Cardiac septum (tissue), 1 donor: ENCODE measurements at places on chromosomes 3 and 15.

DNA sequence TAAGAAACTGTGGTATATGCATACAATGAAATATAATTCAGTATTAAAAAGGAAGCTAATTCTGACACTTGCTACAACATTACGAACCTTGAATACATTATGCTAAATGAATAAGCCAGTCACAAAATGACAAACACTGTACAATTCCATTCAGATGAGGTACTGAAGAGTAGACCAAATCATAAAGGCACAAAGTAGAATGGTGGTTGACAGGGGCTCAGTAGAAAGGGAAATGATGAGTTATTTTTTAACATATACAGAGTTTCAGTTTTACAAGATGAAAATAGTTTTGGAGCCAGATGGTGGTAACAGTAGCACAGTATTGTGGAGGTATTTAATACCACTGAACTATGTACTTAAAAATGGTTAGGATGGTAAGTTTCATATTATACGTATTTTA is 254.6 kb upstream of the RBMS3 start:
- DNase-seq = no peak

DNA sequence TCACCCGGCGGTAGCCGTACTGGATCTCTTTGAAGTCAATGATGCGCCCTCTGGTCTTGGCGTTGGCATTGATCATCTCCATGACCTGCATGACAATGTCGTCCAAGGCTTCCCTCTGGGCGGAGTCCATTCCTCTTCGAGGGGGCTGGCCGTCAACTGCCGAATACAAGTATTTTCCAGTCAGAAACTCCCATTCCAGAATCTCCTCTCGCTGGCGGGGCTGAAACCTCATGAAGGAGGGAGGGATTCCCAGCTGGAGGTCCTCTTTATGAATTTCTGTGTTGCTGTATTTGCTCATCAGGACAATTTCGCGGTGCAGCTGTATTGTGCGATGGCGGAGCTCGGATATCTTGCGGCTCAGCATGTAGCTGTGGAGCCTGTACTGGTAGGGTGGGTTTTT is 73.4 kb downstream of the CHSY1 start:
- DNase-seq = no peak

DNA sequence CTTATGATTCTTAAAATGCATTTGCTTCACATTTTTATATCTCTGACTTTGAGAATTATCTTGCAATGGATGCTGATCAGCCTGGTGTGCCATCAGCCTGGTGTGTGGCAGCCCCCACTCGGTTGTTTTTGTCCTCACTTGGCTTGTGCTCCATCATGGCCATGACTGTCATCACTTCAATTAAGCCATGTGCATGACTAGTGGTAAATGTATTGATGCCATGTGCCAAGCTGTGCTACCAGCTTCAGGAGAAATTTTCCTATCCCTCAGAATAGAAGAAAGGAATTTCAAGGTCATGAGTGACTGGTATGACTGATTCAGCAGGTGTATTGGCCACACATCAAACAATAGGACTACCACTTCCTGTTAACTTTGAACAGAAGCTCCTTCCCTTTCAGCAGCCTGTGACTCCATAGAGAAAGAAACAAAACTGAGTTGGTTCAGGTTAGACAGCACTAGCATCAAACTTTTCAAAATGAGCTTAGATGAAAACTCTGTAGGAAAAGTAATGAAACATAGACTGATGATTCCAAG is 251.7 kb downstream of the GRM7 start:
- DNase-seq = no peak

- peak; percentile 88 for DNase-seq
These were observed 1.2 kb downstream of the KLF13 start for GRCh38 chr15:31327669-31328427.

DNA sequence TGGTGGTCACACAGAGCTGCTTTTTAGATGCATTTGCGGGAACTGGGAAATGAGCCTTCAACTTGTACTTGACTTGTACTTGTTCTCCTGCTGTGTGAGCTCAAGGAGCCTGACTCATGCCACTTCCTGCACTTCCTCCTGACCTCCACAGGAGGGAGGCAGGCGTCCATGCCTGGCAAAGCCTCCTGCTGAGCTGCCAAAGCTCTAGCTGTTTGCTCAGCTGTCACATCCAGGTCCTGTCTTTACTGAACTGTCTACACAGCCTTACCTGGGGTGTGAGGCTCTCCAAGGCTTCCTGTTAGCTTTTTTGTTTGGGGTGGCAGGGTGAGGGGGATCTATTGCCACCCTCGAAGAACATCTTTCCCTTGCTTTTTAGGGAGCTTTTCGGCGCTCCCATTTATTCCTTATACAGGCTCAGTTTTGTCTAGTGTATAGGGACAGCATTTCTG is 6.4 kb downstream of the THPO start:
- DNase-seq = no peak

GRCh38 chr15:55914446-55914845 is 79.0 kb downstream of the NEDD4 start:
- no peak for DNase-seq

GRCh38 chr15:36959746-36960145 is 140.6 kb downstream of the MEIS2 start:
- DNase-seq = no peak

DNA sequence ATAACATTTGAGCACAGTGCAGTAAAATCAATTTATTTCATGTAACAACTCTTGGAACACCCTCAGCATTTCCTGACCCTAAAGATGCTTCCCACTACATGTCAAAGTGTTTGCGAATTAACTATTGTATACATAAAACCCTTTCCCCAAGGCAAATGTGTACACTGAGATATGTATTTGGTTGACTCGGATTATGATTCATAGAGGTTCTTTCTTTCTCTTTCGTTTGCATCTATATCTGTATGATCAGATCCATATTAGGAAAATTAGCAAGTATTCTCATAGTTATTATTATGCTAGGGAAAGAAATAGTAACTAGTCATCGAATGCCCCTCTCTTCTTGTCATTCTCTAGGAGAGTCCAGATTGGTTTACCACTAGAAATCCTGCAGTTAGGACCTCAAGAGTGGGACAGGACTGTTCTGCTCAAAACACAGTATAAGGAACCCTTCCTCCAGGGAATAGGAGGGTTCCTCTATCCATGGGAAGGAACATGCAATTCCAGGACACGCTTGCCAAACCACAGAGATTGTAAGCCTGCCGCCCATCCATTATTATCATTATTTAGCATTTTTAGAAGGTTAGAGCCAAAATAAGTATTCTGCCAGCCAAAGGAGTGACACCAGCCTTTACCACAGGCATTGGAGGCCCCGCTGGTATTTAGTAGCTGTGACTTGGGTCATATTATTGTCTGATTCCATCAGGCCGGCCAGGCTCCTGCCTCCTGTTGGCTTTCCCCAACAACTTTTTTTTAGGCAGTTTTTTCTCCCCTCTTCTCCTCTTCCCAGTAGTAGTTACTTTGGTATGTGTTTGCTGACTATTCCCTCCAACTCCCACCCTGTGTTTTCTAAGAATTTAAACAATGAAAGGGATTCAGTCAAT is 100.7 kb downstream of the GALK2 start:
- DNase-seq = no peak

GRCh38 chr15:99911816-99912215 is 178.6 kb upstream of the LYSMD4 start:
- no peak for DNase-seq

- peak; percentile 38 for DNase-seq
These were observed 4.6 kb downstream of the TLE3 start for GRCh38 chr15:70093070-70093469.

GRCh38 chr15:37813306-37813705 is 121.1 kb upstream of the TMCO5A start:
- DNase-seq = no peak

DNA sequence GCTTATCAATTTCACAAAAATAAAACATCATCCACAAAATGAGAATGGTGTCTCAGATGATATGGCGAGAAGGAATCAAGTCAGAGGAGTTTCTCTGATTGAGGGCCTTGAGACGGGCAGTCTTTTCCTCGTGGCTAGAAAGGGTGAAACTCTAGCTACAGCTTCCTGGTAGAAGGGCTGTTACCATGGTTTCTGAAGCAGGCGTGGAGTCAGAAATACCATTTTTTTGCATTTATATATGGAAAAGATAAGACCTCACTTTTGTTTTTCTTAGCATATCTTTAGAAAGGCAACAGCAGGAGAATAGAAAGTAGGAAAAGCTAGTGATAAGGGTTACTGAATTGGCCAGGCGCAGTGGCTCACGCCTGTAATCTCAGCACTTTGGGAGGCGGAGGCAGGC is 17.3 kb upstream of the SAMD7 start:
- DNase-seq = no peak

GRCh38 chr3:40265181-40265580 is 44.3 kb upstream of the EIF1B start:
- DNase-seq = no peak

DNA sequence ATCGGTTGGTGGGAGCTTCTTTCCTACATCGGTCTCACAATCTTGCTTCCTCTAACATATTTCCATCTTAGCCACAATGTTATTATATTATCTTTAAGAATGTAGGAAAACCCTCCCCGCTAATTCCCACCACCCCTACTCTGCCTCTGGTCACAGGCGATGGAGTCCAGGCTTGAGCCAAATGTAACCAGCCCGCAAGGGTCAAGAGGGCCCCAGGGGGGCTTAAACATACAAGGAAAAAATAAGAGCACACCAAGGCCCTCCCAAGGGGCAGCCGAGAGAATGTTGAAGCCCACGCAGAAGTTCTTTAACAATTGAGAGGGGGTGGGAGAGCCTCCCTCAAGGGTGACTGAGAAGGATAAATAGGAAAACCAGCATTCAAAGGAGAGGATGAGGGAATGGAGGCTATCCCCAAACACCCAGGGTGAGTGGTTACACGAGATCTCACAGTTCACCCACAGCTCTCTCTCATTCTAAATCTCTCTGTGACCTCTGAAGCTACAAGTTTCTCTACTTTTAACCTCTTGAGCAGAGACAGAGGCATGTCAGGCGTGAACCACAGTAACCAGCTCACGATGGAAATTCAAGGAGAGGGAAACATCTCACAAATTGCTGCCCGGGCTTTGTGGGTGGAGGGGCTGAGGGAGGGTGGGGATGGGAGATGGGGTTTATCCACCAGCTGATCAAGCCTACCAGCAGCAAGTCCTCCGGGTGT is 31.4 kb upstream of the UACA start:
- DNase-seq = no peak

- no peak for DNase-seq
These were observed 244.4 kb upstream of the COL8A1 start for GRCh38 chr3:99393961-99394360.

- DNase-seq = no peak
These were observed 37.0 kb upstream of the PIK3R4 start for GRCh38 chr3:130783629-130784028.

- DNase-seq = no peak
These were observed 107.2 kb downstream of the THRB start for GRCh38 chr3:24387493-24387892.

GRCh38 chr3:15638891-15639262 is 37.3 kb downstream of the BTD start:
- DNase-seq = no peak

DNA sequence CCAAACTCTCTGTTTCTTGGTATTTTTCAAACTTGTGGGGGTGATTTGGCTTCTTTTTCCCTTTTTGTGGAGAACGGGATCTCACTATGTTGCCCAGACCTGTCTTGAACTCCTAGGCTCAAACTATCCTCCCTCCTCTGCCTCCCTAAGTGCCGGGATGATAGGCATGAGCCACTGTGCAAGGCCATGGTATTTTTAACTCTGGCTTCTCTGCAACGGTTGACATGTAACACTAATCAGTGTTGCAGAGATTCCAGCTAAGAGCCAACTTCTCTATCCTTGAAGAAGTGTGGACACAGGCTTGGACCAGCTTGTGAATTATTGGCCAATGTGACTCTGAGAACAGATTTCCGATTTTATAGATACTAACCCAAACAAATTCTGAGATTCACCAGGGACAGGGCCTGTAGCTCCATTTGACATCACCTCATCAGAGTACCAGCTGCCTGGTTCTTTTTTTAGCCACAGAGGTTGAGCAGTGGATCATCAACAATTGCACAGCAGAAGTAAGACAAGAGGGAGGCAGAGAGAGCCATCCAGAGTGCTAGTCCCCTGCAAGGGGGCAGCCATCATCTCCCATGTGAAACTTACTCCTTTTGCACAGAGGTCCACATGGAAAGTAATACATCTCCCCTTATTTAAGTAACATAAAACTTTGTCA is 98.1 kb upstream of the SYNPR start:
- DNase-seq = no peak

- no peak for DNase-seq
These were observed 8.5 kb downstream of the BAHD1 start for GRCh38 chr15:40449275-40449674.

DNA sequence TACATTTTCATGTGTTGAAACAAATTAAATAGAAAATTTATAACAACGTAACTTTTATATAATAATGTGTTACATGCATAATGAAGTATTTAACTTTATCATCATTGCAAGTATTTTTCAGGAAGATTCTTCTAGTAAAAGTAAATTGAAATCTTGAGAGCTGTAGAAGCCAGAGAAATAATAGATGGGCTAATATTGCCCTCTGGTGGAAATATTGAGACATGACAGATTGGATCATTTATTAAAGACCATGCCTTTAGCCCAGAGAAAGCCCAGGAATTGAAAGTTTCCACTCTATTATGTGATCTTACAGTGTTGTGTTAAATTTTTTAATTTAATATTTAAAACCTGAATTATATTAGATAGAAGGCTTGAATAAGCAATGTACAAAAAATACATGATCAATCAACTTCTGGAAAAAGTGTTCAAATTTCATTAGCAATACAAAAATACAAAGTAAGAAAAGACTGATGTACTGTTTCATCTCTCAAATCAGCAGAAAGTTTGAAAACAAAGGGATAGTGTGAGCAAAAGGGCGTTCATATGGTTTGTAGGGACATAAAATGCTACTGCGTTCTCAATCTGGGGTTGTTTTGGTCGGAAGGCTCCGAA is 52.7 kb upstream of the SPTSSB start:
- no peak for DNase-seq

GRCh38 chr3:153958635-153959595 is 162.3 kb upstream of the ARHGEF26 start:
- no peak for DNase-seq

DNA sequence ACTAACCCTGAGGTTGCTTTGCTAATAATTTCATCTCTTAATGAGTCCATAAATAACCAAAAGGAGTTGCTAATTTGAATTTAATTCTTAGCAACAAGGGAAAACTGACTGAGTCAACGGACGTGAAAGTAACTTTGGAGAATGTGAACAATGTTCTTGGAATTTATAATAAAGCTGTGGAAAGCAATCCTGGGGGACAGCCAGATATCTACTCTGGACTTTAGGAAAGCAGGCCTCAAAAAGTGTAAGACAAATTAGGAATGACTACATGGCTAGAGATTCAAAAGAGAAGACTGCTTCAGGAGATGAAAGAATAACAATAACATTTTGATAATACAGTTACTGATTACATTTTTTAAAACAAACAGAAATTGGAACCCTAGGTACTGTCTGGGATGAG is 318.4 kb upstream of the COL8A1 start:
- DNase-seq = no peak

DNA sequence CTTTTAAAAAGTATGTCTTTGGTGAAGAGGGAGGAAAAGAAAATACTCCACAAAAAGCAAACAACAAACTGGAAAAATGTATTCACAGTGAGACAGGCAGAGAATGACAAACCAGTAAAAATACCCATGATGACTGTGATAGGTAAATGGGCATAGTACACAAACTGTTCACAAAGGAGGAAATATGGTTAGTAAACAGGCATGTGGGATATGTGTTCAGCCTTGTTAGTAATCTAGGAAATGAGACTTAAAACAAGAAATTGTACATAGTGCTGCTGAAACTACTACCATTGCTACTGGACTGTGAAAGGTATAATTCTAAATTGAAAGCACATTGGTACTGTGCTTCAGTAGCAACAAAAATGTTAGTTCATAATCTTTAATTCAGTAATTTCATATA is 50.1 kb downstream of the UBE2E2 start:
- no peak for DNase-seq

GRCh38 chr15:101398247-101398646 is 91.3 kb downstream of the PCSK6 start:
- DNase-seq = no peak
